ENCODE measurements at places on chromosomes 16 and 17.

- no peak for DNase-seq
Observed at GRCh38 chr16:51137097-51137496, 14.0 kb downstream of the SALL1 start.

DNA sequence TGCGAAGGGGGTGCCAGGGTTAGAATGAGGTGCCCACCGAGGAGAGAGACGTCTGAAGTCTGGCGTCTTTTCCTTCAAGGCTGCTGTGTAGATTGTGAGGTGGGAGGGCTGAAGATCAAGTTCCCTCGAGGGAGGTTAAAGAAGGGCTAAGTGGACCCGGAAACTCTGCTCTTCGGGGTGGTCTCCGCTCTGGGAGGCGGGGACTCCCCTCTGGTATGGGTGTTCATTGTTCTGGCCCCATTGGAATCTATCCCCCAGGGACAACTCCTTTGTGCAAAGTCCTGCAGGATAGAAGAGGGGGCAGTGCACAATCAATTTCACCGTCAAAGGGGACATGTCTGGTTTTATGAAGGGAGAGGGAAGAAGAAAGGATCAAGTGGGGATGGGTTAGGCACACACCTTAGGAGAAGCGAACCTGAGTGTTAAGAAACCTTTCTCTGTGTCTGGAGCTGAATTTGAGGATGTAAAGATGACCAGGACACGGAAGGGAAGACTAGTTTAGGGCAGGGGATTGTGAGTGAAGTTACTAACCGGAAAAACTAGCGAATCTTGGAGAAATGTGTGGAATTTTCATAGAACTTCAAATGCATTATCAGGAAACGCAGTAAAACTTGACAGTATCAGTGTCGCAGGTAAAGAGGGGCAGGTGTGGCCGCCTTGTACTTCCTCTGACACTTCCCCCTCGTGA lies 809 bp upstream of the RAB34 start:
- DNase-seq = no peak

GRCh38 chr17:29179232-29180033 lies 765 bp downstream of the MYO18A start:
- no peak for DNase-seq

GRCh38 chr17:82647593-82648164 lies 565 bp downstream of the WDR45B start:
- no peak for DNase-seq

Data from cerebellar nuclear complex (tissue), 1 donor.